NCI-H1417 (cell line): ENCODE measurements at places on chromosomes 1 and 21.

DNA sequence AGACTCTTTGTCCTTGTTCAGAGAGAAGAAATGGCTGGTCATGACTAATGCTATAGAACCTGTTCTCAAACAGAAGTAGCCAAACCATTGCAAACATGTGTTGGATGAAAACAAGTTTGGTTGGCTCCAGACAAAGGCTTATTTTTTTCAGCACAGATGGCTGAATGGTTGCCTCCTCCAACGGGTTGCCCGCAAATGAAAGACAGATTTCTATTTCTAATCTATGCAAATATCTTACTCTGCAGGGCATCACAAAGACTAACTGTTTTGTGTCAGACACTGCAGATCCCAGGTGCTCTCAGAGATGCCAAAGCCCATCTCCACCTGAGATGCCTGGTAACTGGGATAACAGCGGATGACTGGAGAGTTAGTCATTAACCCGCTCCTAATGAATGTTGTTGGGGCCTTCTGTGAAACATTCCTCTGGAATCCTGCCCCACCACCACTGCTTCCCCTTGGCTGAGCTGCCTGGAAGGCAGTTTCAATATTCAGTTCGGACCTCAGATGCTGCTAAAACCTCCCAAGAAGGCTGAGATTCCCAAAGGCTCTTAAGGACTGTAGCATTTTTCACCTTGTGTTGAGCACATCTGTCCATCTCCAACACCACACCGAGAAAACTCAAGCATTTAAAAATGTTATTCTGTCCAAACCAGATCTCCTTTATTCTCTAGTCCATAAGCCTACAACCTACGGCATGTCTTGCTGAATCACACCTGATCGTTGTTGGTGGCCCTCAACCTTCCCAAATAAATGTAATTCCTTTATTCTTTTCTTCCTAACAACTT is 104.4 kb downstream of the PTPN14 start:
- no peak for DNase-seq

DNA sequence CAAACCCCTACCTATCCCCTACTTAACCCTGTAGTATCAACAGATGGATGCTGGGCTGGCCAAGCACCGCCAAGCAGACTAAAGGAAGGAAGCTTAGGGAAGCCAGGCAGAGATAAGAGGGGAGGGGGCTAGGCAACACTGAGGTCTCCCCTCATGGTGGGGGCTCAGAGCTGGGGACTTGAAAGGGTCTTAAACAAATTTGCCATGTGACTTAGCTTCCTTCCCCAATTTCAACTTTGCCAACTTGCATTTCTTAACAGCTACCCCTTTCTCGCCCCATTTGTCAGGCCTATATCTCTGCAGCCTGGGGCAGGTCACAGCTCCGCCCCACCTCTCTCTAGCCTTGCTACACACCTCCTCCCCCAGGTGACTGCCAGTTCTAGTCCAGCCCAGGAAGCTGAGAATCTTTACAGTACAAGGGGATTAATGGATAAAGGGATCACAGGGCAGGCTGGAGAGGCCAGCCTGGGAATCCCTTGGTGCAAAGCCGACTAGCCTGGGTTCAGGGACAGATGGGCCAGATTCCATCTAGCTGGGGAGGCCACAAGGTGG is 3.4 kb downstream of the KIF21B start:
- no peak for DNase-seq

- no peak for DNase-seq
Measured at GRCh38 chr1:234265321-234265720, 107.9 kb upstream of the COA6 start.

DNA sequence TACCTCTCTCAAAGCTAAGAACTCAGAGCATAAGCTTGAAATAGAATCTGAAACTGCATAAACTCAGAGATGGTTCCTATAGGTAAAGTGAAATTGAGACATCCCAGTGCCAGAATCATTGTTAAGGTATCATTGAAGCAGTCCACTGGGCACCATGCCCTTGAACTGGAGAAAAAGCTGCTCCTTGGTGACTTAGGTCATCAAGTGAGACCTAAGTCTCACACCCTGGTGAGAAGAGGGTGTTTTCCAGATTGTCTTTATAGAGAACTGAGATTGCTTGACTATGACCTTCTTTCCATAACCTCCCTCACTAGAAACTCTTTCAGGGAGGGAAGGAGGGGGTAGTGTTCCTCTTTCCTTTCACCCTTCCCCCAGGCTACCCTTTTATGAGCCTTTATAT is 9.4 kb upstream of the ATP6V1G3 start:
- DNase-seq = no peak

DNA sequence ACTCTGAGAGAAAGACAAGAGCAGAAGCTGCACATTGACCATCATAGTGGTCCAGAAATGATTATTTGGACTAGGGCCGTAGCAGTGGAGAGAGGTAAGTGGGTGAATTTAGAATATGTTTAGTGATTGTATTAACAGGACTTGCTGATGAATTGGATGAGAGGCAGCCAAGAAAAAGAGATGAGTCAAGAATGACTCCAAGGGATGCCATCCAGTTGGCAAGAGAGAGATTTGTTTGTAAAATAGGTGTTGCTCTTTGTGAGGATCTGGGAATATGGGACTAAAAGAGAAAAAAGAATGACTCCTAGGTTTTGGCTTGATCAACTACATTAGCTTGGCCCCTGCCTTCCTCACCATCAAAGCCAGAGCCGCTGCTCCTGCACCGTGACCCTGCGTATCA is 54.2 kb upstream of the ARTN start:
- DNase-seq = no peak

- no peak for DNase-seq
Measured at GRCh38 chr1:107617921-107618320, 347.1 kb downstream of the VAV3 start.

- DNase-seq = no peak
Measured at GRCh38 chr1:53979712-53980450, 33.7 kb downstream of the LRRC42 start.

DNA sequence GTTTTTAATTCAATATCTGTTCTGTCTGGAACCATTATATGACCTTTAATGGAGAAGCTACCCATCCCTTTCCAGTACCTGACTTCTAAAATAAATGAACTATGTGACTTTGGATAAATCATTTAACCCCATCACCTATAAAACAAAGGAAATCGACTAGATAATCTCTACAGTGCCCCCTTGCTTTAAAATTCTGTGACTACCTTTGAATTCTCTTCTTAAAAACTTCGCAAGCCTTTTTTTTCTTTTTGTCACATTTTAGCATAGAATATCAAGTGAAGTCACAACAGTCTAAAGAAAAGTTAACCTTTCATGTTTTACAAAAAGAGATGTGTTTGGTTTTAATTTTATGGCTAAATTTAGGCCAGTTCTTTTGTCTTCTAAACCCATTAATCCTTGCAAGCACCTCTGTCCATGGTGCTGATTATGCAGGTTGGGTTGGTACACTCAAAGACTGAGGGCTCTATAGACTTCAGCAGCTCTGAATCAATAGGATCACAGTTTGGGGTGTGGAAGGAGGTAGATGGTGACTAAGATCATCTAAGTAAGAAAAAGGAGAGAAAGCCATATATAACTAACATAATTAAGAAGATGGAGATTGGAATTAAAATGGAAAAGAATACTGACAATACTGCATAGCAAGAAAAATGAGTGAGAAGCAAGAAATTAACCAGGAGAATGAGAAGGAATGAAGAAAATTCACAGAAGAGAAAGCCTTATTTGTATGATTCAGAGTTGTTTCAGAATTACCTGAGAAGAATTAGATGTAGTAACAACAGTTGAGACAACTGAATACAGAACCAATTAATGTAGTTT is 59.2 kb downstream of the TBX15 start:
- DNase-seq = no peak

DNA sequence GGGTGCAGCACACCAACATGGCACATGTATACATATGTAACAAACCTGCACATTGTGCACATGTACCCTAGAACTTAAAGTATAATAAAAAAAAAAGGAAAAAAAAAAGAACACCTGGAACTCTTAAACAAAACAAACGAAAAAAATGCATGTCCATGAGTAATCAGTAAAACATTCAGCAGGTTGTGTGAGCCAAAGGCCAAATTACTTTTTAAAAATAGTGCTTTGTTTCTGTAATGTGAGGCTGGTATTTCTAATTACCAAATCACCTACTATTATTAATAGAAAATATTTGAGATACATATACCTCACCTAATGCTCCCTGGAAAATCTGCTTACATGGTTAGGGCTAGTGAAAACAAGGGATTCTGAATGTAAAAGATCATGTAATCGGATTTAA is 294.4 kb upstream of the NR5A2 start:
- no peak for DNase-seq

DNA sequence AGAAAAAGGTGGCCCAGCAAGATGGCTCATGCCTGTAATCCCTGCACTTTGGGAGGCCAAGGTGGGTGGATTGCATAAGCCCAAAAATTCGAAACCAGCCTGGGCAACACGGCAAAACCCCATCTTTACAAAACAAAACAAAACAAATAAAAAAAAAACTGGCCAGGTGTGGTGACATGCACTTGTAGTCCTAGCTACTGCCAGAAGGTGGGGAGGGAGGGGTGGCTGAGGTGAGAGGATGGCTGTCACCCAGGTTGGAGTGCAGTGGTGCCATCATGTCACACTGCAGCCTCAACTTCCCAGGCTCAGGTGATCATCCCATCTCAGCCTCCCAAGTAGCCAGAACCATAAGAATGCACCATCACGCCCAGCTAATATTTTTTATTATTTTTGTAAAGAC is 22.8 kb downstream of the RERE start:
- no peak for DNase-seq

GRCh38 chr21:44331650-44332307 is 7.4 kb downstream of the CFAP410 start:
- no peak for DNase-seq

- no peak for DNase-seq
Measured at GRCh38 chr1:193325771-193326170, 139.4 kb upstream of the B3GALT2 start.

GRCh38 chr1:226662642-226663326 is 76.3 kb downstream of the ITPKB start:
- DNase-seq = no peak

GRCh38 chr1:168918860-168919741 is 187.4 kb upstream of the ATP1B1 start:
- DNase-seq = no peak

DNA sequence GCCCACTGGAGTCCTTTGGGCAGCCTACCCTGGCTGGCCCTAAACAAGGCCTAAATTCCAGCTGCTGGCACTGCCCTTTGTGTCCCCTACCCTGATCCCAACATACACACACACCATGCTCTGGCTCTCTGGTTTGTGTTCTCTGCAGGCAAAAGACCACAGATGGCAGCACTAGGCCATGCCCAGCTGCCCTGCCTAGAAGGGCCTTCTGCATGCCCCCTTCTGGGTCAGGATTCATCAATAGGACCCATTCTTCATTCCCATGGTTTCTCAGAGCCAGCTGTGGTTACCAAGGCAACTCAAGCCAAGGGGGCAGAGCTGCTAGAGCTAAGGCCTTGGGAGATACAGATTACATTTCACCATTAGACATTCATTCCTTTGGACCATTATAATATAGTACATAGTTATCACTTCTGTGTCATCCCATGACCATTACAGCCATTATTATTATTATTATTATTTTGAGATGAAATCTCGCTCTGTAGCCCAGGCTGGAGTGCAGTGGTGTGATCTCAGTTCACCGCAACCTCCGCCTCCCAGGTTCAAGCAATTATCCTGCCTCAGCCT is 17.5 kb downstream of the ASAP3 start:
- DNase-seq = no peak

DNA sequence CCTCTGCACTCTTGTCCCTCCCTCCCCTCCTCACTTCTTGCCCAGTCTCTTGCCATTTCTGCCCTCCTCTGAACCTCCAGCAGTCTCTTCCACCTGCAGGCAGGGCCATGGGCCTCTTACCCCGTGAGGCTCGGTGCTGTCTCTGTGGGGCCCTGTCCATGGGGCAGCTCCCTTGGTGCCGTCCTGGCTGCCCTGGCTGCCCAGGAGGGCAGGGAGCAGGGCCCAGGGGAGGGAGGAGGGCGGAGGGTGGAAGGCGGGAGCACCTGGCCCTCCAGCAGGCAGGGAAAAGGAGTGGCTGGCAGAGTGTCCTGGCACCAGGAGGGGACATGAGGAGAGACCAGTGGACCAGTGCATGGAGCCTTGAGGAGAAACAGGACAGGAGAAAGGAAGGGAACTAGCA is at the start of gene RORC:
RORC (minus strand) TSS at position 198 of the 400 bp plus-strand sequence; CDS start at position 160, 38 bp downstream.
- peak; percentile 38 for DNase-seq

DNA sequence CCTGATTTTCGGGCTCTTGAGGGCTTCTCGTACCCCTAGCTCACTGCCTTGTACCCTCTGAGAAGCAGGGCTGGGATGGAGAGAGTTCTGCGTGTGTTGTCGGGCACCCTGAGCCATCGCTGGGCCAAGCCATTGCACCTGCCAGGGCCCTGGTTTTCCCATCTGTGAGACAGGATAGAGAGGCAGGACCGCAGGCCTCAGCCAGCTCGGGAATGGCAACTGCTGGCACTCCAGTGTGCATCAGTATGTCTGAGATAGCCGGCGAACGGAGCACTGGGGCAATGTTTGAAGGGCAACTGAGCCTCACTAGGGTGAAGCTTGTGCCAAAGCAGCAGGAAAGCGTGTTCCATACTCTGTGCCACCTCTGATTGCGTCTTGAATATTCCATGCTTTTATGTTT is 66.9 kb downstream of the TENT5C start:
- no peak for DNase-seq

- no peak for DNase-seq
Measured at GRCh38 chr21:25657140-25657539, 18.1 kb downstream of the JAM2 start.

DNA sequence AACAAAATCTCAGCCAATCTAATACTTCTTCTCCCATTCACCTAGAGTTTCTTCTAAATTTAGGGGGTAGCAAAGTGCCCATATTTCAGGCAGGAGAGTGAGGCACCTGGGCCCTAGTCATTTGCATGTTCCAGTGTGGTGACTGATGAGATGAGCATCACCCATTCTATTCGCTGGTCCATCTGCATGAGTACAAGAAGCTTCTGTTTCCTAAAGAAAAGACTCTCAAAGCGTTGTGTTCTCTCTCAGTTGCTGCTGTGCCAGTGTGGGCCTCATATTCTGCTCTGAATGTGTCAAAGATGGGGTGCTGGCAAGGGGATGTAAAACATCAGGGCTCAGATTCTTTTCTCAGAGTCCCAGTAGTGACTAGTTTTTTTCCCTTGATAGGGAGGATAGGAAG is 16.1 kb upstream of the DPYD start:
- DNase-seq = no peak

DNA sequence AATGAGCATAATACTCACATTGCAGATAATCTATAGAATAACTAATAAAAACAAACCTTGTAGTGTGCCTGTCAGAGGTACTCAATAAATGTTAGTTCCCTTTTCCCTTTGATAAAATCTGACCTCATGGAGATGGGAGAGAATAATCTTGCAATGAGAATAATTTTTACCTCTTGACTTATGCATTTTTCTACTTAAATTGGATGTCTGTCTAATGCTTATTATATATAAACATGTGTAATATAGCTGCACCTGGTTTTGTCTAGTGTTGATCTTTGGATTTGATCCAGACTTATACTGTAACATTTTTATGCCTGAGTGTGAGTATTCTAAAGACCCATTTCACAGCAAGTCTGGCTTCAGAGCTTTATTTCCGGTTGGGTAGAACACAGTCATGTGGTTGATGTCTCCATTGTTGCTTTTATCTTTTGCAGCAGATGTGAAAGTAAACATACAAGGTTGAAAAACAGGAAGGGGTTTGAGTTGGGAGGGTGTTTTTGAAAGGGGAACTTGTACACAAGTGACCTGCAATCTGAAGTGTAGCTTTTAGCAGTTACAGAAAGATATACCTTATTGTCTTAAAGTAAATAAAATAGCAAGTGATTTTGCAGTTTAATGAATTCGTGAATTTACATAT is 12.4 kb downstream of the EPB41 start:
- DNase-seq = peak; percentile 14
